ENCODE measurements at places on chromosomes 6 and 20.

GRCh38 chr6:105739764-105740163 lies 336.9 kb upstream of the PREP start:
- DNase-seq = no peak

- no peak for DNase-seq
Measured at GRCh38 chr20:61934716-61935530, 130.8 kb downstream of the TAF4 start.

DNA sequence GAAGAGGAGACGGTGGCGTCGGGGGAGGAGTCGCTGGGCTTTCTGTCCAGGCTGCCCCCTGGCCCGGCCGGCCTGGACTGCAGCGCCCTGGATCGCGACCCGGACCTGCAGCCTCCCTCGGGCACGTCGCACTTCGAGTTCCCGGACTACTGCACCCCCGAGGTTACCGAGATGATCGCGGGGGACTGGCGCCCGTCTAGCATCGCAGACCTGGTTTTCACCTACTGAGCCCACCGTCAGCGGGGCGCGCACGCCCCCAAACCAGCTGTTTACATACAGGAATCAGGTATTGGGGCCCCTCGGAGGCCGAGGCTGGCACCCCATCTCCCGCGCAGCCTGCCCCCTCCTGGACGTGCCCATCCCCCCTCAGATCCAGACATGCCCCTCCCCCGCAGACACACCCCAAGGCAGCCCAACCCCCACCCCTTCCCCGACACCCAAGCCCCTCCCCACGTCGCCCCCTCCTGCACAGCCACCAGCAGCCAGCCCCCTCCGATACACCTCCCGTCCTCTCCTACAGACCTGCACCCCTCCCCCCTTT lies 1.4 kb downstream of the SOX12 start:
- DNase-seq = no peak

DNA sequence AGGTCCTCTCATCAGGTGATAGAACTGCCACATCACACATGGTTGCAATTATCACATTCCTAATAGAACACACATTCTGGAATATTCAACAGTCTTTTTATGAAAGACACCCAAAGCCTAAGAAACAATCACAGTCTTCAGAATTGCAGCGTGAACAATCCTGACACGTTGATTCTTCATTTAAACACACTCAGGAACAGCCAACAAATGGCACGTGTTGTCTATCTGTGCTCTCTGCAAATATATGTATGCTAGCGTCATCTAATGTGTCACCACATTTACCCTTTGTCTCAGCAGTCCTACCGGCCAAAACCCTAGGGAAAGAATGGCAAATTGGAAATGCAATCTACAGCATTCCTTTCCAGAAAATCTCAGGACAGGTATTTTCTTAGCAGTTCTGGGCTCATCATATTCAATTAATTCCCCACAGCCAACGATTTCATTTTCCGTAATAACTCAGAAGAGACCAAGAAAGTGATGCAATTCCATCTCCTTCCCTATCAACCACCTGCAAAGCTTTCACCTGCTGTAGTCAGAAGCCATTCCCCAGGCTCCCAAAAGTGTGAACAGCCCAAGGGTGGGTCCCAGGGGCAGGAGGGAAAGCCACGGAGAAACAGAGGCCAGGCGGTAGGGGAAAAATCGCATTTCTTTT lies 280.3 kb upstream of the JARID2 start:
- no peak for DNase-seq

DNA sequence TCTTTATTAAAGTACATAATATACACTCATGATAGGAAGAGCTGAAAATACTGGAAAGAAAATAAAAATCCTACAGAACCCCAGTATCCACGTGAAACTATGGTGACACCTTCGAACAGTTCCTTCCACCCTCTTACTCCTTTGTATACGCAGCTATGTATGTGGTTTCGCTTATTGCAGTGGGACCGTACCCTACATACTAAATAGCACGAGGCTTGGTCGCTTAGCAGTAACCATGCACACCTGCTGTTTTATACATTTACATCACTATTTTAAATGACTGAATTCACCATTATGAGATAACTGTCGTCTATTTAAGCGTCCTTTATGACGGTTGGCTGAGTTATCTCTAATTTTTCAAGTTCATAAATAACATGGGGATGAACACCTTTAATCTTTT lies 400.1 kb downstream of the CDH4 start:
- DNase-seq = no peak

DNA sequence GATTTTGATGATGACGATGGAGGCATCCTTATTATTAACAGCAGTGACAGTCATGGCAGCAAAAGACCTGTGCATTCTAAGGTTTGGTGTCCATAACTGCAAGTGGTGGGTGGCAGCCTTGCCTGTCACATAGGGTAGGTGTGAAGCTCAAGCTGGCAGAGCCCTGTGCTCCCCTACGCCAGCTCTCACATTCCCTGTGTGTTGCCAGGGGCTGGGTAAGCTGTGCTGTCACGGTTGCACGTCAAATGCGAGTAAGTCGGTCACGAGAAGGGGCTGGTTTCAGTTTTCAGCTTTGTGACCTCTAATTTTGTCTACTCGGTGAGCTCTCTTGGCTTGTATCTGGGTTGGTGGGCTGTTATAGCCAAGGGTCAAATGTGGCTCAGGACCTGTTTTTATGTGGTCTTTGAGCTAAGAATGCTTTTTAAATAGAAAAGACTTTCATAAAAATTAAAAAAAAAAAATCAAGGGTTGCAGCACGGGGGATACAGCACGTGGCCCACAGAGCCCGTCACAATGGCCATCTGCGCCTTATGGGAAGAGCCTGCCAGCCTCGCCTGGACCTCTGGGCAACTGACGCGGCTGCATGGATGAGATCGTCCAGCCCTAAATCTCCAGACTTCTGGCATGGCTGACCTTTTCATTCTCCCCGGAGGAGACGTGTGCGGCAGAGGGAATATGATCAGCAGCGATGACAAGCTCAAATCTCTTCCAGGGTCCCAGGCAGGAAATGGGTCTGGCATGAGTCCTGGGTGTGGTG lies 148.5 kb downstream of the PHACTR3 start:
- no peak for DNase-seq

GRCh38 chr6:53411451-53411850 lies 62.7 kb upstream of the ELOVL5 start:
- DNase-seq = no peak

DNA sequence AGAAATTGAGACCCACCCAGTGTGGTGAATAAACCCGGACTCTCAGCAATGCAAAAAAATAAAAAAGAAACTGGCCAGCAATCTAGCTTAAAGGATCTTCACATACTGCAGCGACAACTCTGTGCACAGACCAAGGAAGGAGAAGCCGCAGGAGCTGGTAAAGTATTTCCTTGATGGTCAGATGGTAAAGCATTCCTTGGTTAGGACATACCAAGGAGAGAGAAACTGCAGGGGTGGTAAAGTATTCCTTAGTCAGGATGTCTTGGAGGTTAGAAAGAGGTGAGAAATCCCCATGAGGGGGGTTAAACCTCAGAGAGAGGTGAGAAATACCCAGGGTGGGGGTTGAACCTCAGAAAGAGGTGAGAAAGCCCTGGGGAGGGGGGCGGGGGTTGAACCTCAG lies 86.8 kb downstream of the PLG start:
- DNase-seq = no peak

GRCh38 chr6:32148289-32149091 lies 3.2 kb downstream of the PRRT1 start:
- no peak for DNase-seq

DNA sequence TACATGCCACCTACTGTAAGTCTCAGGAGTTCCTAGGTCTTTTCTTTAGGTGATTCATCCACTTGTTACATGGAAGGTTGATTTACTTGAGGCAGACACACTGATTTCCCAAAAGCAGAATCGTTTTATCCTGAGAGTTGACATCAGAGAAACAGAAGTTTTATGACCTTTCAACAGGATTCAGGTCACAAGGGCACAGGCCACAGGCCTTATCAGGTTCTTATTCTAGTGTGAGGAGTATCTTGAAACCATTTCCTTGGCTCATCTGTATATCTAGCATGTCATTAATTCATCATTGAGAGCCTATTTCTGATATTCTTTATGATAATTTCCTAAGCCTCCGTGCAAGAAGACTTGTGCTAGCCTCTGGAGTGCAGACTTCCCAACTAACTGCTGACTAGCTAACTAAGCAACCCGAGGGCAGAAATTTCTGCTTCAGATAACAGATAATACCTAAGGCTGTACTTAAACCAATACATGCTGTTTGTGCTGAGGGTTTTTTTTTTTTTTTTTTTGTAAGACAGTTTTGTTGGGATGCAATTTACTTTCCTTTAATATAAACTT lies 44.9 kb upstream of the RFPL4B start:
- DNase-seq = no peak

GRCh38 chr6:164303102-164303964 lies 888.8 kb downstream of the QKI start:
- DNase-seq = no peak

DNA sequence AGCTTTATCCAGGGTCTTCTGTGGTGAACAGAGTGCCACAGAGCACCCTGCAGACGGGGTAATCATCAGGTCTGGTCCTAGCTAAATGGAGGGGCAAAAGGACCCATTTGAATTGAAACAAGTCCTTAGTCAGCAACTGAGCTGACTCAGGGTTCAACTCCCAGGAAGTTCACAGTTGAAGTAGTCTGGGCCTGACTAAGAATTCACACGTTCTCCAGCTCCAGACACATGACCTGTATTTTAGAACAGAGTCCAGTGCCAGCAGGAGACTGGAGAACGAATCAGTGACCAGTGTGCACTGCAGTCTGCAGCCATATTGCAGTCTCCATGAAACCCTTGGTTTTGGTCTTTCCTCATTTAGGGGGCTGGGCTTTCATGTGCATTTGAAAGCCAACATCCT lies 85.2 kb downstream of the ELOVL4 start:
- no peak for DNase-seq

- DNase-seq = no peak
Measured at GRCh38 chr6:163707387-163708355, 293.2 kb downstream of the QKI start.

GRCh38 chr6:78835817-78836216 lies 31.5 kb upstream of the IRAK1BP1 start:
- DNase-seq = no peak

DNA sequence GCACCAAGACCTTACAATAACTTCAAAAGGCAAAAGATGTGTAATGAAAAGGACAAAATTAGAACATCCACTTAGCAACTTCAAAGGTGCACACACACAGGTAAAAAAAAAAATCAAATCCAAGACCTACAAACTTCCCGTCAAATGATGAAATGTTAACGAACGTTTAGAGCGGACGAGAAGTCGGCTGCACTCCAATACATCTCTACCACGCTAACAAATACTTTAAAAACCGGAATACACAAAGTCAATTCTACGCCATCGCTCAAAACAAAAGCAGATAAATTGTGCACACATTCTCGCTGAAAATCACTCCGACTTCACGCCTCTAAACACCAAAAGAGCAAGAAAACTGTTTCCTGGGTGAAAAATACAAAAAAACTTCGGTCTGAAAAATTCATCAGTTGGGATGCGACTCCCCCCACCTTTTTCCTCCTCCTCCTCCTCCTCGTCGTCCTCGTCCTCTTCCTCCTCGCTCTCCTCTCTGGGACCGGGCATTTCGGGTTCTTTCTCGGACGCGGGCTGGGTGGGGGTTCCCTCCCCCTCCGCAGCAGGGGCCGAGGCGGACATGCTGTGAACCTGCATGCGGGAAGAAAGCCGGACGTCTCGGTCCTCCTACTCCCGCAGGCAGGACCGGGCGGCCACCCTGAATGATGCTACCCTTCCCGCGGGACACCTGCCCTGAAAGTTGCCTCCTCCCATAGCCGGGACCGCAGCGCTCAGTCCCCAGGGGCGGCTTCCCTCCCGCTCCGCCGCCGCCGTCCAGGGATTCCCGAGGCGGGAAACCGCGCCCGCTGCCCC lies 712 bp downstream of the DEK start:
- no peak for DNase-seq

DNA sequence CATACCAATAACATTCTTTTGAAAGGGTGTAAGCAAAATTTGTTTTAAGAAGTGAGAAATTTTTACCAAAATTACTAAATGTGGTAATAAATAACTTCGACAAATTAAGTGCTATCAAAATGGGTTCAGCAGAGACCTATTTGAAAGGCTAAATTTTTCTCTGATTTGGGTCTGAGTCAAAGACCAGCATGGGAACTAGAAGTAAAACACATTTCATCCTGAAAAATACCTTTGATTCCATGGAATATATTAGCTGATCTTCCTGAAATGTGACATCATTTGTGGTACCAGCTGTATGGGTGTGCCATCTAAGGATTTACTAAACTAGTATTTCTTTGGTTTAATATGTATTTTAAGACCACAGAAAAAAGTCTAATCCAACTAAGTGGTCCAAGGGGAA lies 63.6 kb downstream of the BLOC1S5 start:
- DNase-seq = no peak

DNA sequence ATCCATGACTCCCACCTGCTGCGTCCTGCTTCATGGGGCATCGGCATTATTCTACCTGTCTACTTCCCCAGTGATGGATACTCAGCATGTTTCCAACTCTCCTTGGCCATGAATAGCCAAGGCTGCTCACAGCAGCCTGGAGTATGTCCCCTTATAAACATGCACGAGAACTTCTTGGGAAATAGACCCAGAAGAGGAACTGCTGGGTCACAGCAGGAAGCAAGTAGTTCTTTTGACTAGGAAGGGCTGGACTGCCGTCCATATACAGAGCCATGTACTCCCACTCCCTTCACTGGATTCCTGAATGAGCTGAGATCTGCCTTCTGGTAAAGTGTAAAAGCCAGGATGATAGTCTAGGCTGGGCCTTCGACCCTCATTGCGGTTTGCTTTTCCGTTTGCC lies 106.3 kb upstream of the KCNK16 start:
- DNase-seq = no peak

- no peak for DNase-seq
Measured at GRCh38 chr6:42025066-42025844, 25.1 kb upstream of the TAF8 start.

DNA sequence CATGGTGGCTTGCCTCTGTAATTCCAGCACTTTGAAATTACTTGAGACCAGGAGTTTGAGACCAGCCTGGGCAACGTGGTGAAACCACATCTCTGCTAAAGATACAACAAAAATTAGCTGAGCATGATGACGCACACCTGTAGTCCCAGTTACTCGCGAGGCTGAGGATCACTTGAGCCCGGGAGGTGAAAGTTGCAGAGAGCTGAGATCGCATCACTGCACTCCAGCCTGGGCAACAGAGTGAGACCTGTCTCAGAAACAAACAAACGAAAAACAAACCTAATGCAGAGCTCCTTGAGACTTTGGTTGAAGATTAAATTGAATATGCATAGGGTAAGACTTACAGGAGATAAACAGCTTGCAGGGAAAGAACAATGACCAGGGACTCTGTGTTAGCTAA lies 80.8 kb downstream of the SCAF8 start:
- no peak for DNase-seq

GRCh38 chr6:68729377-68729903 lies 94.4 kb downstream of the ADGRB3 start:
- no peak for DNase-seq

GRCh38 chr6:39430446-39430845 lies 107.9 kb upstream of the KCNK16 start:
- no peak for DNase-seq

- DNase-seq = no peak
Measured at GRCh38 chr6:8831366-8832152, 396.2 kb upstream of the SLC35B3 start.

DNA sequence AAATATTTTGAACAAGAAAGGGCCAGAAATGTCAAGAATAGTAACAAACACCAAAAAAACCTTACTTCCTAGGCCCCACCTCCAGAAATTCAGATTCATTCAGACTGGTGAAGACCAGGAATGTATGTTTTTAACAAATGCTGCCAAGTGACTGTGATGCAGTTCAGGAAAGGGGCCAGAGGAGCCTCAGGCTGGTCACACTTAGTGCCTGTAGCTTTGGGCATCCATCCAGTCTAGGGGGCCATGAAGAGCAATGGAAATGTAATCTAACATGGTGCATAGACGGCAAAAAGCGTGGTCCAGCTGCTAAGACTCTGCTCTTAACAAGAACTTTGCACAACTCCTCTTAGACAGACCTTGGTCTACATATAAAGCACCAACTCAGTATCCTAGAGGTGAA lies 7.1 kb downstream of the GJA1 start:
- no peak for DNase-seq
